NCI-H524 treated with DMSO at 0.1 percent for 48 hours (cell line): ENCODE measurements at places on chromosomes 12 and 14.

- no peak for DNase-seq
These were observed 36.3 kb upstream of the MAP3K9 start for GRCh38 chr14:70845601-70846000.

- no peak for DNase-seq
These were observed 192.6 kb upstream of the CCDC196 start for GRCh38 chr14:66293533-66294105.

- no peak for DNase-seq
These were observed 84.1 kb upstream of the OVCH1 start for GRCh38 chr12:29581631-29582030.

- no peak for DNase-seq
These were observed at the start of gene ACOT4 for GRCh38 chr14:73591690-73592449. Gene ACOT4 (plus strand): TSS chr14:73591873. CDS start chr14:73591960, 87 bp downstream.

DNA sequence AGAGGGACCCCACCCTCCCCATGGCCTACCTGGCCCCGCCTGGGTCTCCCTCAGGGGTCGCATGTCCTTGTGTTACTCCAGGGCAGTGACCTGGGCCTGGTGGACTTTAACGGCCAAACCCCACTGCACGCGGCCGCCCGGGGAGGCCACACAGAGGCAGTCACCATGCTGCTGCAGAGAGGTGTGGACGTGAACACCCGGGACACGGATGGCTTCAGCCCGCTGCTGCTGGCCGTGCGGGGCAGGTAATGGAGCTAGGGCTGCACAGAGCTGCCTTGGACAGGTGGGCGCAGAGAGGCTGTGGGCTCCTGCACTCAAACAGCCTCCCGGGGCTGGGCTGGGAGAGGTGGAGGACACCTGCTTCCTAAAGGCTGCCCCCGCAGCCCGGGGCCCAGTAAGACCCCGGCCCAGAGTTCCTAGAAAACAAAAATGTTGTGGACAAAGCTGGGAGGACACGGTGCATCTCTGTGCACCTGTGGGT lies 21.6 kb downstream of the ASPG start:
- no peak for DNase-seq

DNA sequence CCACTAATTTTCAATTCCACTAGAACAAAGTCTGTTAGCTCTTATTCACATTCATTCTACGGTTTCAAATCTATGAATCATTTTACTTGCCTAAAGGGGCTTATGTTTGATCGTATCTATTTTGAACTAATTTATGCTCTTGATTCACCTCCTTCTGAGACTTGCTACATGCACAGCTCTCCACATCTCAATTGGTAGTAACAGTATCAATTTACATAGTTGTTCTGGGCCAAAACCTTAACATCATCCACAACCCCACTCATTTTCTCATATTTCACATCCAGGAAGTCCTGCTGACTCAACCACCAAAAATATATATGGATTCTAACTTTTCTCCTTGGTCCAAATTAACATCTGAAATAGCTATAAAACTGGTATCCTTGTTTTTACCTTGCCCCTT lies 208.6 kb downstream of the RASSF9 start:
- DNase-seq = no peak
